ENCODE measurements at places on chromosomes 5 and 9.

DNA sequence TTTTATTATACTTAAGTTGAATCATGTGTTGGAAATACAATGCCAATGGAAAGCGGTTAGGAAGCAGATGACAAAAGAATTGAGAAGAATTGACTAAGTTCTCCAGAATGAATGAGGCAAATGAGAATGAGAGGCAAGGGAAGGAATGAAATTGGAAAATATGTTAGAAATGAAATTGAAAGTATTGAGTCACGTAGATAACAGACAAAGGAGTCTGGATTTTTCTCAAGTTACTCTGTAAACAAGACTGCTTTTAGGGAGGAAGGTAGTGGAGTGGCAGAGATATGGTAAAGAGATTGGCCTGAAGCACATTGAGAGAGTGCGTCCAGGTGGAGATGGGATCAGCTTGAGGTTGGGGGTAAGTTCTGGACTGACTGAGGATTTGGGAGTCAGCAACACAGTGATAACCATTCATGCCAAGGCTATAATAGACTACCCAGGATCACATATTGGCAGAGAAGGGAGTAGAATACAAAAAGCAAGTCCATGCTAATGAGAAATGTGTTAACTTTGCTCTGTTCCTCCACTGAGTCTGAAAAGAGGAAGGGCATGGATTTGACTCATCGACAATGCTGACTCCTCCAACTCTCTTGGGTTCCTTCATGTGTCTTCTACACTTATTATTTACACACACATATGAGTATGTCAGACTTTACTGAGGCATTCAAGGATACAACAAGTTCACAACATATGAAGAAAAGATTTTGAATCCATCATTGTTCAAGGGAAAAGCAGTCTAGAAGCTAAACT is 814.2 kb upstream of the ZNF608 start:
- DNase-seq = no peak

GRCh38 chr5:10155897-10156667 is 93.6 kb downstream of the ATPSCKMT start:
- no peak for DNase-seq

- no peak for DNase-seq
These were observed 2.6 kb downstream of the CEMIP2 start for GRCh38 chr9:71765693-71766092.

GRCh38 chr9:20689833-20690232 is 5.8 kb downstream of the FOCAD start:
- DNase-seq = no peak

GRCh38 chr9:117927354-117927753 is 223.2 kb downstream of the TLR4 start:
- no peak for DNase-seq

- no peak for DNase-seq
These were observed 250.0 kb downstream of the NR3C1 start for GRCh38 chr5:143153332-143154119.

DNA sequence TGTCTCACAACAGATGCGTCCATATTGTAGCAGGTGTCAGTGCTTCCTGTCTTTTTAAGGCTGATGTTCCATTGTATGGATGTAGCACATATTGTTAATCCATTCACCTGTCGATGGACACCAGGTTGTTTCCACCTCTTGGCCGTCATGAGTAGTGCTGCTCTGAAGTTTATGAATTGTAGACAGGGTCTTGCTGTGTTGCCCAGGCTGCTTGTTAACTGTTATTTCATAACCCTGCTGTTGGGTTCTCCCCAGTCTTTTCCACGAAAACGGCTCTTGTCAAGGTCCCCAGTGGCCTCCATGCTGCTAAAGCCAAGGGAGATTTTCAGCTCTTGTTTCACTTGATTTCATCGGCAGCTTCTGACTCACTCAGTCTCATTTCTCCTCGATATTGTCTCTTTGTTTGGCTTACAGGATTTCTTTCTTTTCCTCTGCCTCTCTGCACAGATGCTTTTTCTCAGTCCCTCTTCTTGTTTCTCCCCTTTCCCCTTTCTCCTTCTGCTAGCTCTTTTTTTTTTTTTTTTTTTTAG is 12.1 kb upstream of the PSD2 start:
- no peak for DNase-seq

GRCh38 chr5:79008362-79008761 is 23.3 kb upstream of the ARSB start:
- DNase-seq = no peak

DNA sequence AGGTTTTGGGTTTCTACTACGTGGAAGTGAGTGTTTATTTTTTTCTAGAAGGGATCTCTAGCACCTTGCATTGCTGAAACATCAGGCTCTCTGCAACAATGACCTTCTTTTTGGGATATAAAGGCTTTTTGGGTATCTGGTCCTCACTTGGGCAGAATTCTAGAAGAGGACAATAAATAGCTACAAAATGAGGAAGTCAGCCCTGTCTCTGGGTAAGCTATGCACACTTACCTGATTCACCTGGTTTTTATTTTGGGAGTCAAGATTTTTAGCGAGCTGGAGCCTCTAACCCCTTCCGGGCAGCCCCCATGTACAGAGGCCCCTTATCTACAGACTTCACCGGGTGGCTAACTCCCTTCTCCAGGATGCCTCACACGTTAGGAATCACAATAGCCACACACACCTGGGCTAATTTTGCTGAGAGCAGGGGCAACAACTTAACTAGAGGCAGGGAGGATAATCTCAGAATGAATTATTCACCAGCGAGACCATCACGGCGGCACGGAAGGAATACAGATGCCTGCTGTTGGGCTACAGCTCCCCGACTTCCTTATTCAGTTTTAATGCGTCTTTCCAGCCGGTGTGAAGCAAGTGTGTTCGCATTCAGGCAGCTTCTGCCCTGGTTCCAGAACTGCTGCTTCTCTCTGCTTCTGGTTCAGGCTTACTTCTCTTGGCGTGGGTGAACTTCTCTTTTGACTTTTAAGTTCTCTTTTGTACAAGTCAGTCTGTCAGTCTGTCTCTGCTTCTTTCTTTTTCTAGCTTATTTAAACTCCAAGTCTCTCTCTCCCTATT is 341.0 kb upstream of the PANK3 start:
- DNase-seq = no peak

DNA sequence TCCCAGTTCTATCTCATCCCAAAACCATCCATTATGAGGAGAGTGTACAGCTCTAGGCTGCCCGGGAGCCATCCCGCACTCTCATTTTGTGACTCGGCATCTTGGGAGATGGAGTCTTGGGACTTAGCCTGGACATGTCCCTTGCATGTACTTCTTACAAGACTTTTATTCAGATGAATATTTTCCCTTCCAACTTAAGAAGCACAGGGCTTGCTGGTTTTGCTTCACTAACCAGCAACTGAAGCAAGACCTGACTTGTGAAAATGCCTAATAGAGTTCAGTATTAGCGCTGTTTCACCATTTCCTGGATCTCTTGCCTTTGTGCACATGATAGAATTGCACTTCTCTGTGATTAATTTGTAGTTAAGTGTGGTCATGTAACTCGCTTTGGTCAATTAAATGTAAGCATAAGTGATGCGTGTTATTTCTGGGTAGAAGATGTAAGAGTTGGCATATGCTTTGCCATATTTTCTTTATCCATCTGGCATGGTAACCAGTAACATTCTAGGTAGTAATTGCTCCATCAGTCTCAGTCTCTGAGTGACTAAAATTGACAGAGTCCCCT is 55.8 kb downstream of the PDCD1LG2 start:
- no peak for DNase-seq

DNA sequence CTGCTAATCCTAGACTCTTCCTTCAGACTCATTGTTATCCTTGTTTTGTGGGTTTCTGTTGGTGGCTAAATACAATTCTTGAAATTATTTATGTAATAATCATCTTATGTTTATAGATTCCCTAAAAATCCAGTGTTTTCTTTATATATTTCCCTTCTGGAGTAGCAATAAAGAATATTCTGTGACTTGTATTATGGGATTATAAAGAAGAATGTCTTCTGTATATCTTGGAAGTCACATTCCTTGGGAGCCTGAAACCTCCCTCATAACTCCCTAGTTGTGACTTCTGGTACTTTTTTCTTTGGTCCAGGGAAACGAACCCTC is 356.1 kb downstream of the TMEM167A start:
- DNase-seq = no peak

Measured in SIG-M5 (cell line).